ENCODE measurements at places on chromosomes 7 and 10.

DNA sequence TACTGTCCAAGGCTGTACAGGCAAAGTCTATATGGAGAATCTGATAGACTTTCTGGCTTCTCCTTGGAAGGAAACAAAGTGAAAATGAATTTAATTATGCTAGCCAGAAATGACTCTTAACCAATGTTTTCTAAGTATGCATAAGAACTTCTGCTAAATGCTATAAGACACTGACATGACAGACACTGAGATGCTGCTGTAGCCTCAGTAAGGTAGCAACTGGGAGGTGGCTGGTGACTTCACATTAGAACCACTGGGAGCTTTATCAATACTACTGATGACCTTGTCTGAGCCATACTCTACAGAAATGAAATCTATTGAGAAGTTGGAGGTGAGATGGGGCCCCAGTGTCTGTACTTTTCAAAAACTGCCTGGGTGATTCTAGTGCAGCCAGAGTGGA, 188.6 kb downstream of the ZNF365 start:
- no peak for DNase-seq

DNA sequence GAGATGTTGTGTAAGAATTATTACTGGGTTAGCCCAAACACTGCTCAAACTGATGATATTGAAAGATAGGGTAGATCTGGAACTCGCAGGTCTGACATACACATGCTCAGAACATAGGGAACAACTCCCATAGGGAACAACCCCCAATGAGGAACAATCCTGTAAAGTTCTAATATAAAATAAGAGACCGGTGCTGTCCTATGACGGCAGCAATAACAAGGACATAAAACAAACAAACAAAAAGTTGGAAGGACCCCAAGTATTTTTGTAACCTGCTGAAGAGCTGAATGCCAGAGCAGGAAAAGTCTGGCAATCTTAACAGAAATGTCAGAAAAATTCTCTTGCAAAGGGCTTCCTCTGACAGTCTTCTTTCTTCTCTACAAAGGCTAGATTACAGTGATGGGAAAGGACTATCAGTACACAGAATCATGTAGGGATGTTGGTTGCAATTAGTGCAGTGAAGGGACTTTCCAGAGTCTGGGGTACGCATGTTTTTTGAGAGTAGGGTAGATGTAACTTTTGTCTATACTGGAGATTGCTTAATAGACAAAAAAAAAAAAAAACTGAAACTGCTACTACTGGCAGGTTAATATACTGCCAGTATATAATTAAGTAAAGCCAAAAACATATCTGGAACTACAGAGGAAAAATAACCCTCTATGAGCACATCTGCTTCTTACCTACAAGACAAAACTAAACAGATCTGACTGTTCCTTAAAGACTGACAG, 35.5 kb downstream of the IDE start:
- no peak for DNase-seq

DNA sequence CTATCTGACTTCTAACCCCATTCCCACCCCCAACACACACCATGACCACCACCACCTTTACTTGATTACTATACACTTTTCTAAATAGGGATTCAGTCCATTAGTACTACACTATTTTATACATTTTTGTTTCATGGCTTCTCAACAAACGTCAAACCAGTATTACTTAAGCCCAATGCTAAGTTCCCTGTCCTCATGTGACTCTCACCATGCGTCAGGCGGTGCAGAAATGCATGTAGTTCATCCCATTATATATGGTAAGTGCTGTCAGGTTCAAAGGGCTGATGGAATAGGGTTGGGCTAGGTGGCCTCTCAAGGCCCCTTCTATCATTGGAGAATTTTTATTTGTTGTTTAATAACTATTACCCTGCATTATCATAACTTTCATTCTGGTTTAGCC, 19.5 kb upstream of the VPS41 start:
- no peak for DNase-seq

DNA sequence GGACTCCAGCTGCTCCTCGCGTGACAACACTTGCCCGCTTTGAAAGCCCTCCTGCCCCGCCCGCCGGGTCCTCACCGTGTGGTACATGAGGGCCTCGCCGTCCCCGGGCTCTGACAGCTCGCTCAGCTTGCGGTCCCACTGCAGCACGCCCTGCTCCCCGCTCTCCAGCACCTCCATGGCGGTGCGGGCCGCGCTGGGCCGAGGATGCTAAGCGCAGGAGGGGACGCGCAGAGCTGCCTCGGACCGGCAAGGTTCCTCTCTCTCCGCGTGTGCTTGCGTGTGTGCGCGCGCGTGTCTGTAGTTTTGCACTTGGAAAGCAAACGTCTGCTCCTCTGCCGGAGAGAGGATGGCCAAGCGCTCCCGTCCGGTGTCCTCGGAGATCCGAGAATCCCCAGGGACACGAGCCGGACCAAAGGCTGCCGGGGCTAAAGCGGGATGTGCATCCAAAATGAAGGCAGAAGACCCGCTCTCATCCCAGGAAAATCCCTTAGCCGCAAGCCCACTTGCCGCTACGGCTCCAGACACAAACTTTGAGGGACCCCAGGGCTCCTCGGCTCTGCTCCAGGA, at the start of gene CREB3L2:
Gene CREB3L2, minus strand, starts transcription at position 558 of the 567 bp plus-strand sequence. Its CDS starts 381 bp downstream, at position 177.
- peak; percentile 50 for DNase-seq

DNA sequence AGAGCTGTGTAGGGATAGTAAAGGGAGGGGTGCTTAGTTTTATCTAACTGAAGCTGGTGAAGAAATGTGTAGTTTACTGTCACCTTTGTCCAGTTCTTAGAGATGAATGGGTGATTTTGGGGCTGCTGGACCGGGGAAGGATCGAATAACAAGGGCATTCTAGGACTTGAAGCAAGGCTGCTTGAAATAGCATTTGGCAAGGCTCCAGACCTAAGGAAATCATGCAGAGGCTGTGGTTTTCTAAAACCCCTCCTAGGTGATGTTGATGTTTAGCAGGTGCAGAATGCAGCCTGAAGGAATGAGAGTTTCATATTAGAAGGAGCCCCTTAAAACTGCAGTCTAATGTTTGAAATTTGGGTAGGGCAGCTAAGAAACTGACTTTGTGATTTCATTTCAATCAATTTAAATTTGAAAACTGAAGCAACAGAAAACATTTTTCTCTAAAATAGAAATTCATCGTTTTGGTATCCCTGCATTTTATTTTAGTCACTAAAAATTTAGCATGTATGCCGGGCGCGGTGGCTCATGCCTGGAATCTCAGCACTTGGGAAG, 68.5 kb downstream of the TET1 start:
- no peak for DNase-seq

- DNase-seq: no peak
Measured at GRCh38 chr7:101563943-101564777, 64.9 kb downstream of the MYL10 start.

- DNase-seq: no peak
Measured at GRCh38 chr10:14736600-14737081, 38.1 kb downstream of the FAM107B start.

- DNase-seq: no peak
Measured at GRCh38 chr7:101935521-101936141, 118.2 kb downstream of the CUX1 start.

DNA sequence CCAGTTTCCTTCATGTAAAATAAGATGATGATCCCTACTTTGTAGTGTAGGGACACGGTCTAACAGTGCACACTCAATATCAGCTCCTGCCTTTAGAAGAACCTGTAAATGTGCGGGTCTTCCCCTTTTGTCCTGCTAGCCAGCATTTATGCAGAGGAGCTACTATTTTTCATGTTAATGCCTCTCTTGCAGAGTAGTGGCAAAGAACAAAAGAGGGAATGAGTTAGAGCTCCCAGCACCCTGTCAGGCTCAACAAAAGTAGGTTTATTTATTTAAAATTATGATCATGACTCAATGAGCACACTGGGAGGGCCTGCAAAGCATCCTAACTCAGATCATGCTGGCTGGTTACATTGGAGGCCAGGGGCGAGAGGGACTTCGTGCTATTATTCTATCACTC, 414.5 kb upstream of the COBL start:
- no peak for DNase-seq

GRCh38 chr7:28135760-28136159, 44.8 kb downstream of the JAZF1 start:
- no peak for DNase-seq

- DNase-seq: no peak
Measured at GRCh38 chr7:6725003-6725402, 18.3 kb upstream of the ZNF12 start.

DNA sequence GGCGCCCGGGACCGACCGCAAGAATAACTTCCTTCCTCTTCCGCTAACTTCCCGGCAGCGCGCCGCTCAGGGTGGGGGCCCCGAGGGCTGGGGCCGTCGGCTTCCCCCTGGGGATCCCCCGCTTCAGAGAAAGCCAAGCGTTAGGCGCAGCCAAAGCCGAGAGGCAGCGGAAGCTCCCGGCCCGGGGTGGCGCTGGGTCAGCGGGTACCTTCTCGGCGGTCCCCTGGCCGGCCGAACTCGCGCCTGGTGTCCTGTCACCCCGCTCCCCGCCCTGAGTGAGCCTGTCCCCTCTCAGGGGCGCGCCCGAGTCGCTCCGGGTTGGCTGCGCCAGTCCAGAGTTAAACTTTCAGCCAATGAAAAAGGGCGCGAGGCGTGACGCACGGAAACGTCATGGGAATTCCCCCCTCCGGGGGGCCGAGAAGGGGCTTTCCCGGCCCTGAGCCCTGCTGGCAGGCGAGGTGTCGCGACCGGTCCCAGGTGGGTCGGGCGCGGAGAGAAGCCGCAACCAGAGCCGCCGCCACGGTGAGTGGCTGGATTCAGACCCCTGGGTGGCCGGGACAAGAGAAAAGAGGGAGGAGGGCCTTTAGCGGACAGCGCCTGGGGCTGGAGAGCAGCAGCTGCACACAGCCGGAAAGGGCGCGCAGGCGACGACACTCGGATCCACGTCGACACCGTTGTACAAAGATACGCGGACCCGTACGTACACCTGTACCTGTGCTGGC, 1.3 kb upstream of the NFKB2 start:
- peak; percentile 78 for DNase-seq

DNA sequence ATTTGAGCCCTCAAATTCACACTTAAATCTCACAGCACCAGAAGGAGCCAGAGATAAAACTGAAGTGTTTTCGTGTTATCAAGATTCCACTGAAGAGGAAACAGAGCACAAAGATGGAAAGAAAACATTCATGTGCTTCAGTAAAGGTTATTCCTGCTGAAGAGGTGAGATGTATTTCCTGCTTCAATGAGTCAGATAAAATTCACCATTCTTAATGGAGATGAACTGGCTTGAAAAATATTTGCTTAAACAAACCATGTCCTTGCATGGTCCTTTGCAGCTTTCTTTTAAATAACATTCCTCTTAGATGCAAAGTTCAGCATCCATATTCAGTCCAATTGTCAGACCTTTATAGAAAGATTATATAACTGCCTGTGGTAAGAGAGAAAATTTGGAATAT, 294.2 kb downstream of the IPMK start:
- no peak for DNase-seq

DNA sequence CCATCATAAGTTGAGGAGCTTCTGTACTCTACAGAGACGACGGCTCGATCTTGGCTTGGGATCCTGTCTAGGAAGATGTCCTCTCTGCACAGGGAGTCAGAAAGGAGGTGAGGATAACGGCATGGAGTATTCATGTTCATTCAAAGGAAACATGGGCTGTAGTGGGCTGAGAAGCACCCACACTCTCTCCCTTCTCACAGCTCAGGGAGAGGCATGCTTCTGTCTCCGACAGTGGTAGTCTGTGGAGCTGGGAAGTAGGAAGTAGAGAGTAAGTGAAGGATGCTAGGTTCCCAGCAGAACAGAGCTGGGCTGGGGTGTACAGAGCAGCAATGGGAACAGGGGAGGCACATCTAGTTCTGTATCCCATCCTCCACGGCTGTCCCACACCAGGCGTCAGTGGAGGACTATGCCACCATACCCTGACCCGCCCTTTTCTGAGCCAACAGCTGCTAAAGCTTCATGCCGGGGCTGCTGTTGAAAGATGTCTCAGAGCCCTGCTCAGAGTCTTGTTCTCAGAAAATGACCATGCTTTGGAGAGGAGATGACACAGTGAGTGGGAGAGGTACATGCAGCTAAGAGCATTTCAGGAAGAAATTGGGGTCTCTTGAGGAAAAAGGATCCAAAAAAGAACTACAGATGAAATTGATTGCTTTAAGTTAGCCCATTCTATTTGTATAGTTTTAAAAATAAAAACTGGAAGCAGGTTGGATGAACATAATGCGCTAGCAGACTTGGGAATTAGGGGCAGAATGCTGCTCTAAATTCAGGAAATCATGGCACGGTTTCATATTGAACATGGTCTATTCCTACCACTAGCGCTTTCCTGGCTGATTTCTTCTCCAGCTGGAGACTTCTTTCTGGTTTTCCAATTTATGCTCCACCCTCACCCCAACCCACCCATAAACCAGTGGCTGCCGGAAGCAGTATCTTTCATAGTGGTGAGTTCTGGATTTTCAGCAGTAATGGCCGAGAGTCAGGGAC, 138.6 kb downstream of the CHN2 start:
- no peak for DNase-seq

DNA sequence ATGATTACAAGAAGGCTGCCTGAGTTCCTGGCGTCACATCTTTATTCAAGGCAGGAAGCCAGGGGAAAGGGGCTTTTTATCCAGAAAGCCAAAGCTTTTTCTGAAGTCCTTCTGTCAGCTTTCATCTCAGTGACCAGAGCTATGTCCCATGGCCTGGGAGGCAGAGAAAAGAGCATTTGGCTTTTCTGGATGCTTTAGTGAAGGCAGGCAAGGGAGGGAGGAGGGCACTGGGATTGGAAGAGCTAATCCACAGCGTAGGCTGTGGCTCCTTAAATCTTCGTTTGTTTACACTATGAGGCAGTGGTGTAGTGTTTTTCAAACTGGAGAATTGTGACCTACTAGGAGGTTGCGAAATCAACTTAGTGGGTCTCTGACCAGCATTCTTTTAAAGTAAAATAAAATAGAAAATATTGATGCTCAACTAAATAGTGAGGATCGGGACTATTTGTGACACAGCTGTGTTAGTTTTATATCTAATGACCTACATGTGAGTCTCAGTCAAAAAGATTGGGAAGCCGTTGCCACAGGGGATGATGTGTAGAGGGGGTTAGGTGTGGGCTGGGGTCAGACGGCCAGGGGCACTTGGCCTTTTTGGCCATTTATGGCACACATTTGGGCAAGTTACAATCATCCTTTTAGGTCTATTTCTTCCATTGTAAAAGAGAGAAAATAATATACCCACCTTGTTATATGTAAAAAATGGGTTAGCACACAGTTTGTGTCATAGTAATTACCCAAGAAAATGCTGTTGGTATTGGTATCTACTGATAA, 14.1 kb downstream of the CRYGN start:
- peak; percentile 55 for DNase-seq

GRCh38 chr7:11216276-11216675, 242.6 kb downstream of the PHF14 start:
- no peak for DNase-seq

- no peak for DNase-seq
Measured at GRCh38 chr7:16603633-16604032, 41.9 kb downstream of the ANKMY2 start.

DNA sequence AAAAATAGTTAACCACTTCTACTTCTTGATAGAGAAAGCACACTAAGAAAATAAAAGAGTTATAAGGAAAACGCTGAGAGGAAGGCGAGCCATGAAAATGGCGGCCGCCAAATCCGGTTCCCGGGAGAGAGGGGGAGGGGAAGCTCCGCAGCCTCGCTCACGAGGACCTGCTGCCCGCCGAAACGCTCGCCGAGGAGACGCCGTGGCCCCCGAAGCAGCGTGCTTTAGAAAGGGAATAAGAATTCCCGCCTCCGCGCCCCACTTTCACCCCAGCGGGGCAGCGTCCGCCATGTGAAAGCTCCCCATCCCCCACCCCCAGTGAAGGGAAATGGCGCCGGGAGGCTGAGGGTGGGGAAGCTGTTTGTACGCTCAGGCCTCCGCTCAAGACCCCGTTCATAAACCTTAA, 505 bp downstream of the HNRNPA2B1 start:
- DNase-seq: no peak

Data from brain pericyte (primary cell).